Tibial nerve (tissue), 4 donors: ENCODE measurements at places on chromosomes 7 and 10.
A peak's percentile ranks its signal among the peaks of the same experiment; 100 is the strongest.

- no peak for DNase-seq
These were observed 15.9 kb downstream of the TDRD1 start for GRCh38 chr10:114195079-114195478.

- no peak for DNase-seq
These were observed 76.9 kb downstream of the LRMDA start for GRCh38 chr10:75508239-75508813.

GRCh38 chr7:98267303-98267702 lies 14.2 kb upstream of the BRI3 start:
- DNase-seq, result no peak

DNA sequence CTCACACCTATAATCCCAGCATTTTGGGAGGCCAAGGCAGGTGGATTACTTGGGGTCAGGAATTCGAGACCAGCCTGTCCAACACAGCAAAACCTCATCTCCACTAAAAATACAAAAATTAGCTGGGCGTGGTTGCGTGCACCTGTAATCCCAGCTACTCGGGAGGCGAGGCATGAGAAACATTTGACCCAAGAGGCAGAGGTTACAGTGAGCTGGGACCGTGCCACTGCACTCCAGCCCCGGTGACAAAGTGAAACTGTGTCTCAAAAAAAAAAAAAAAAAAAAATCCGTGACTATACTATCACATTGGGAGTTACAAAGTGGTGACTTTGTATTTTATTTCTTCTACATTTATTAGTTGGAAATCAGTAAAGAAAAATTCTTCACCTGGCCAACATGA lies 101.2 kb downstream of the EPC1 start:
- DNase-seq, result no peak

DNA sequence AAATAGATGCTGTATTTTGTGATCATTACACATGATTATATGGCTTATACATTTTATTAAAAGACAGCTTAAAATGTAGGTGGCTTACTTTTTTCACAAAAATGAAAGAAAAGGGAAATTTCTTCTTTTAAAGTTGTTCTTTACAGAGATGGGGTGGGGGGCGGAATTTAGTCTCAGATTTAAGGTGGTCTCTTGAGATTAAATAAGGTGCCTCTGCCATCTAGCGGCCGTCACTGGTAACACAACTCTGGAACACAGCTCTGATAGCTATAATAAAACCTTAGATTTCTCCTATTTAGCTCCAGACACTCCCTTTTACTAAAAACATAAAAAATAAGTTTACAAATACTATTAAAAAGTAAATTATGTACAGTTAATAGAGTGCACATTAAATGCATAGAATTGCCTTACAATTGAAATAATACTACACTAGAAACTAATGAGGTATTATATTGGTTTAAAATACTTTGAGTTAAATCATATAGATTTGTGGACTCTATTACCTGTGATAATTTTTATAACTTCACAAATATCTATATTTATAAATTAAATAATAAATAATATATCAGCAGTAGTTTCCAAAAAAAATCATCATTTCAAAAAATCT lies 210.9 kb downstream of the DGKB start:
- peak; percentile 46 for DNase-seq

DNA sequence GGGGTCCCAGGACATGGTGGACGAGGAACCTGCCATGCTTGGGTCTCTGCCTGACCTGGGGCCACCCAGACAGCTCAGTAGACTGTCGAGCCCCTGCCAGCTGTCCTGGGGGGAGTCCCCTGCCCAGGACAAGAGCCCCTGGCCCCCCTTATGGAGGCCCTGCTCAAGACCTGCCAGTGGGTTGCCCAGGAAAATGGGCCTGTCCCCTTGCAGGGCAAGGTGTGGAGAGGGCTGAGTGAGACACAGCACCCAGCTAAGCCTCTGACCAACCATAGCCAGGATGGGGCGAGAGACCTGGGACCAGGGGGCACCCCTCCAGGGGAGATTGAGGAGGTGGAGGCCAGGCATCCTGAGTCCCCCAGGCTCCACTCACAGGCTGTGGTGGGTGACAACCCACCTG lies 1.8 kb downstream of the FUOM start:
- DNase-seq, result no peak

GRCh38 chr7:116259871-116260440 lies 49.6 kb downstream of the TES start:
- no peak for DNase-seq

DNA sequence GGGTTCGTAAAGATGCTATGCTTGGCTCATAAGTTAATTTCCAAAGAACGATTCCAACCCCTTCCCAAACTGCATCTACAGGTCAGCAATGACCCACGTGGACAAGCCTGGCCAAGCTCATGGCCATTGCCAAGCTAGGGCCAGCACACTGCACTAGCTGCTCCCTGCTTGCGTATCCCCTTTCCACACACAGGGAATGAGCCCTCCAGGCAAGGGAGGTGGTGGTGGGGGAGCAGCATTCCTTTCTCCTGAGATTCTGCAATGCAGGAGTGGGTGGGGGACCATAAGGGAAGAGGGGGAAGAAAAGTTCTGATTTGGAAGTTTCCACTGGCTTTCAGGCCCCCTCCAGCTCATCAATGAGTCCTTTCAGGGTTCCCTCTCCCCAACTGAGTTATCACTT lies 56.0 kb downstream of the SH3PXD2A start:
- DNase-seq, result no peak

DNA sequence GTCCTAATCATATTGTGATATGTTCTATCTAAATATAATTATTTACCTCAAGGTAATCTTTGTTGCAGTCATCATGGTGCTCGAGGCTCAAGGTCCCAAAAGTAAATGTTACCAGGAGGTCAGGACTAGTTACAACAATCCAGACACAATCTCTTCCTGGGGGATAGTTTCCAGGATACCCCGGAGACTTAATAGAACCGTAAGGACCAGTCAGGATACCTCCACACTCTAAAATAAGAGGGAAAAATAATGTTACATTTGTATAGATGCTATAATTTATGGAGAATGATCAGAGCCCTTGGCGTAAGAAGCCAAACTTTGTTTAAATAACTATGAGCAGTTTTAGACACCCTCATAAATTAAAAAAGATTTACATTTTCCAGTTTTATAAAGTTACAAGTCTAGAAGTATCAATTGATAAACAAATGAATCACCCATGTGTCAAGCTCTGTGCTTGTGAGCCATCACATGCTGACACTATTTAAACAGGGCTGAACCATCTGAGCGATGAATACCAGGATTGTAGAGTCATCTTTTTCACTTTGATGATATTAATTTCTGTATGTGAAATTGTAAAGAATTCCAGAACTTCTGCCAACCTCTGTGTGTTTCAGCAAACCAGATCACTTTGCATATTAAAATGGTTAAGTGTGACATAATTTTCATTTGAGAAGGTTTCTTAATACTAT lies 41.3 kb downstream of the CUBN start:
- no peak for DNase-seq

- DNase-seq, result no peak
These were observed 207.0 kb downstream of the MLLT10 start for GRCh38 chr10:21740989-21741388.

DNA sequence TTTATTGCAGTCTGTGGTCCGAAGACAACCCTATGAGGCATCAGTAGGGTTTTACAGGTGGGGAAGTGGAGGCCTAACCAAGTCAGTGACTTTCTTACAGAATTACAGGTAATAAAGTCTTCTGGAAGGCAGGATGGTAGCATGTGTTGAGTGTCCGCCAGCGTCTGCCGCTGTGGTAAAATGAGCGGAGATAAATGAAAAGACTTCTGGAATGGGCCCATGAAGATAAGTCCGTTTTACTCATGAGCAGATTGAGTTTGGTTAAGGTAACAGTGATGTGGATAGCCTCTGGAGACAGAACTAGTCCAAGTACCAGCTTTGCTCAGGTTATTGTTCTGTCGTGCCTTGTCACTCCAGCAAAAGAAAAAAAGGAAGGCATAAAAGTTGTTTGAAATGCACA lies 966 bp downstream of the FBH1 start:
- DNase-seq, result no peak

GRCh38 chr10:8616166-8616565 lies 561.7 kb downstream of the GATA3 start:
- DNase-seq, result no peak
